ENCODE measurements at places on chromosomes 13 and 19. TPM values are rescaled to one million over a fixed set of nuclear protein-coding genes. Genes with fewer than 3 reads are reported as not detected.

- DNase-seq: no peak
Observed at GRCh38 chr19:24101459-24102115, 14.6 kb downstream of the ZNF254 start.

Gene RNF17
- 0.15 TPM for polyA plus RNA-seq

GRCh38 chr13:48615049-48615448 lies 38.7 kb upstream of the CYSLTR2 start:
- DNase-seq: no peak

GRCh38 chr19:45701676-45702075 lies 9.2 kb downstream of the QPCTL start:
- DNase-seq: no peak

Data from right lung (tissue), 10 donors.